ENCODE measurements at places on chromosomes 16 and 17.
A peak's percentile ranks its signal among the peaks of the same experiment; 100 is the strongest.

DNA sequence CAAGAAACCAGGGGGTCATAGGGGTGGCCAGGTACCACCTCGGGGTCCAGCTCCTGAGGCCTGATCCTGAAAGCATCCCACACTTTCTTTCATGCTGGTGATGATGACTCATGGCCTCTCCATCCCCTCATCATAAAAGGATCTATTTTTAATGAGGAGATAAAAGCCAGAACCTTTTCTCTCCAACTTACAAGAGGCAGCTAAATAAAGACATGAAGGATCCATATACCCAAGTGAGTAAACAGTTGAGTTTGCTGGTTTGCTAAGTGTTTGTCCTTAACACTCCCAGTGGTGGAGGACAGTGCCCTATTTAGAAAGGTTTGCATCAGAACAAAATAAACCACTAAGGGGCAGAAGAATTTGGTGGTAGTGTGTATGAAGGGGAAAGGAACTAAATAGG, 383.8 kb downstream of the GRIN2A start:
- no peak for DNase-seq

GRCh38 chr16:17470908-17471718, at the start of gene XYLT1:
Gene XYLT1 (minus strand): TSS chr16:17470960. CDS start chr16:17470796, 164 bp downstream.
- DNase-seq = peak; percentile 31

GRCh38 chr16:3578121-3578520, 918 bp upstream of the NLRC3 start:
- DNase-seq = peak; percentile 60

GRCh38 chr16:86243123-86243473, 267.2 kb upstream of the FOXF1 start:
- no peak for DNase-seq

GRCh38 chr17:15263206-15263579, 1.9 kb downstream of the PMP22 start:
- no peak for DNase-seq

DNA sequence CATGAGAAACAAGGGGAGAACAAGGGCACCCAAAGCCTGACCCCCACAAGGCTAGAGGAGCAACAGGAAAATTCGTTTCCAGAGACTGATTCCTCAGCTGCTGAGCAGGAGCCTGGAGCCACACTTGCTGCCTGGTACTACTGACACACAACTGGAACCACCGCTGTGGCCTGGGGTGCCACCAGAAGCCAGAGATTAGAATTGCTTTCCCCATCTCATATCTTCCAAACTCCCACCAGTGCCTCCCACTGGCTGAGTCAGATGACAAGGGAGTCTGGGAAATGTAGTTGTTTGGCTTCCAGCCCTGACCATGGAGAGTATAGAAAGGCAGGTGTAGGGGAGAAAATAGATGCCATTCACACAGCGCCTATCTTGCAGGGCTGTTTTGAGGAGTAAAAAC, 4.1 kb upstream of the TMEM11 start:
- DNase-seq = no peak

DNA sequence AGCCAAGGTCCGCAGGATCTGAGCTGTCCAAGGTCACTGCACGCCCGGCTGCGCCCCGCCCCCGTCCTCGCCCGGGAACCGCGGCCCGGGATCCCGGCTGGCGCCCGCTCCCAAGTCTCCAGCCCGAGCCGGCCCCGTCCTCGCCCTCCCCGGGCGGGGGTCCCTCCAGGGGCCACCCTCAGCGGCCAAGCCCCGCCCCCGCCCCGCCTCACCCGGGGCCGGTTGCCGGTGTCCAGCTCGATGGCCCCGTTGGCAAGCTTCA, 216 bp downstream of the VPS9D1 start:
- DNase-seq = no peak

GRCh38 chr17:47664624-47664941, 14.9 kb downstream of the KPNB1 start:
- no peak for DNase-seq

- no peak for DNase-seq
These were observed 150.8 kb upstream of the IRX3 start for GRCh38 chr16:54437401-54437800.

DNA sequence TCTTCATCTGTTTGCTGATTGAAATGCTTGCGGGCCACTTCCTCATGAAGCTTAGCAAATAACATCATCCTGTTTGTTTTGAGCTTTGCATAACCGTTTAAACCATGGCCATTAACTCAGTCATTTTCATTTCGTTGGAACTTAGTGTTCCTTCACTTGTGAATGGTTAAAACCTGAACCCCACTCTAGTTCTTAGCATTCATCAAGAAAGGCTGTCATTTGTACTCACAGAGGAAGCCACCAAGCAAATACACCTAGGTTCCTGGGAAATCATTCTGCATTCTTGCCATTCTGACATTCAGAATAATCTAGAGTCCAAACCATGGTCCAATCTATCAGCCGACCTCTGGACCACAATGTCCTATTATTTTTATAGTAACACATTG, 8.4 kb upstream of the TAT start:
- no peak for DNase-seq

Data from T-helper 2 cell (primary cell).